ENCODE measurements at places on chromosomes 1 and 21. TPM values are rescaled to one million over a fixed set of nuclear protein-coding genes. Genes with fewer than 3 reads are reported as not detected.
A peak's percentile ranks its signal among the peaks of the same experiment; 100 is the strongest.

C1orf210 gene
- 4.2 TPM for total RNA-seq

DNA sequence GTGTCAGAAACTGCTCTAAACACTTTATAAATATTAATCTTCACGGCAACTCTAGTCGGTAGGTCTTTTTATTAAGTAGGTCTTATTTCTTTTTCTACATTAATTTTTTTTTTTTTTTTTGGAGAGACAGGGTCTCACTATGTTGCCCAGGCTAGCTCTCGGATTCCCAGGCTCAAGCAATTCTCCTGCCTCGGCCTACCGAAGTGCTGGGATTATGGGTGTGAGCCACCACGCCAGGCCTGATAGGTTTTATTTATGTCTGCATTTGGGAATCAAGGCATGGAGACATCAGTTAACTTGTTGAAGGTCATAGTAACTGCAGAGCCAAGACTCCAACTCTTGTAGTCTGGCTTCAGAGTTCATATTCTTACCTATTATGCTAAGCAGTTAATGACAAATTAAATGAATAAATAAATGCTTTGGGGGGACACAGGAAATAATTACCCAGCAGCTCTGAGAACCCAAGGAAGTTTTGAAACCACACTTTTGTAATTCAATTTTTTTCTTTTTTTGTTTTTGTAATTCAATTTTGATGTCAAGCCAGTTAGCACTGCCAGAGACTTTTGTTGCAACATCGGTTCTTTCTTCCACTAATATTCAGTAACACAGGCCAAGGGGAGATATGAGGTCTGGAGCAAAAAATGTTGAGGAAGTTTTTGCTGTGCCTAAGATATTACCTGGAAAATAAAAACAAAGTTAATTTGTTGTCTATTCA lies 9.4 kb upstream of the UAP1 start:
- no peak for DNase-seq
- no peak overlapping the region for H3K4me3 ChIP-seq
- H3K4me1 ChIP-seq = no peaks in the 10 kb centered on the region
- no peaks in the 10 kb centered on the region for H3K36me3 ChIP-seq
- no peaks in the 10 kb centered on the region for H3K27me3 ChIP-seq

GRCh38 chr21:37805266-37805665 lies 111.0 kb downstream of the KCNJ6 start:
- peaks cover 10% of the 10 kb centered on the region for H3K4me1 ChIP-seq
- peaks cover 7% of the 10 kb centered on the region for H3K27me3 ChIP-seq
- H3K4me3 ChIP-seq = no peak overlapping the region
- no peaks in the 10 kb centered on the region for H3K36me3 ChIP-seq
- no peak for DNase-seq
- H3K27ac ChIP-seq = no peak overlapping the region

- H3K4me3 ChIP-seq = no peak overlapping the region
- DNase-seq = peak; percentile 33
- peak overlapping the region; percentile 21 for H3K27ac ChIP-seq
- H3K4me1 ChIP-seq = peaks cover 32% of the 10 kb centered on the region
Observed at GRCh38 chr21:45976701-45977311, 4.8 kb upstream of the COL6A1 start.

ARTN gene
- total RNA-seq = 1.6 TPM

- H3K27me3 ChIP-seq = peaks cover 64% of the 10 kb centered on the region
- H3K4me1 ChIP-seq = peaks cover 18% of the 10 kb centered on the region
- H3K4me3 ChIP-seq = no peak overlapping the region
- no peak for DNase-seq
- no peaks in the 10 kb centered on the region for H3K36me3 ChIP-seq
- H3K27ac ChIP-seq = no peak overlapping the region
Observed at GRCh38 chr1:177185209-177185608, 14.5 kb downstream of the BRINP2 start.

GRCh38 chr1:36565576-36566501 lies 83.1 kb upstream of the CSF3R start:
- no peak overlapping the region for H3K4me3 ChIP-seq
- no peak overlapping the region for H3K27ac ChIP-seq
- DNase-seq = no peak
- no peaks in the 10 kb centered on the region for H3K4me1 ChIP-seq
- peaks cover 38% of the 10 kb centered on the region for H3K27me3 ChIP-seq

SAMD11 gene
- total RNA-seq = 313 TPM

- no peak for DNase-seq
- no peak overlapping the region for H3K27ac ChIP-seq
- no peak overlapping the region for H3K4me3 ChIP-seq
- H3K4me1 ChIP-seq = peaks cover 3% of the 10 kb centered on the region
Observed at GRCh38 chr1:46041974-46042373, 90.5 kb downstream of the PIK3R3 start.

DNA sequence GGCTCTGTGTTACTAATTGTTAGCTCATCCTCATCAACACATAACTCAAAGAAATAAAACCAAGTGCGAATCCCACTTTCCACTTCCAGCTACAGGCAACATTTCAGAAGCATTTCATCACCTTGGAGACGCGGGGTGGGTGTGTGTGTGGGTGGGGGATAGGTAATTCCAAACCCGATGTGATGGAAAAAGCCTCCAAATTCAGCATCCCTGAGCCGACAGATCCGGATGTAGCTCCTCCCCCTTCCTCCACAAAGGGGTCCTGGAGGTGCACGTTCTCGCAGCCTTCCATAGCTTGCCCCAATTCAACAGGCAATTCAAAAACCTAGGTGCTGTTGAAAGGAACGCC lies 486 bp downstream of the HSPA13 start:
- H3K4me3 ChIP-seq = peak overlapping the region; percentile 99
- DNase-seq = no peak
- no peaks in the 10 kb centered on the region for H3K27me3 ChIP-seq
- peak overlapping the region; percentile 99 for H3K27ac ChIP-seq
- peaks cover 12% of the 10 kb centered on the region for H3K36me3 ChIP-seq

- H3K36me3 ChIP-seq = no peaks in the 10 kb centered on the region
- DNase-seq = no peak
- H3K4me3 ChIP-seq = no peak overlapping the region
- H3K4me1 ChIP-seq = peaks cover 24% of the 10 kb centered on the region
Observed at GRCh38 chr1:184215274-184215925, 163.9 kb downstream of the TSEN15 start.

SPATA45 gene
- not detected for total RNA-seq

GRCh38 chr21:31287201-31287600 lies 56.9 kb downstream of the TIAM1 start:
- H3K4me3 ChIP-seq = no peak overlapping the region
- DNase-seq = no peak
- H3K27me3 ChIP-seq = no peaks in the 10 kb centered on the region
- no peak overlapping the region for H3K27ac ChIP-seq

RNU1-3 gene
- total RNA-seq = 3,937 TPM

DNA sequence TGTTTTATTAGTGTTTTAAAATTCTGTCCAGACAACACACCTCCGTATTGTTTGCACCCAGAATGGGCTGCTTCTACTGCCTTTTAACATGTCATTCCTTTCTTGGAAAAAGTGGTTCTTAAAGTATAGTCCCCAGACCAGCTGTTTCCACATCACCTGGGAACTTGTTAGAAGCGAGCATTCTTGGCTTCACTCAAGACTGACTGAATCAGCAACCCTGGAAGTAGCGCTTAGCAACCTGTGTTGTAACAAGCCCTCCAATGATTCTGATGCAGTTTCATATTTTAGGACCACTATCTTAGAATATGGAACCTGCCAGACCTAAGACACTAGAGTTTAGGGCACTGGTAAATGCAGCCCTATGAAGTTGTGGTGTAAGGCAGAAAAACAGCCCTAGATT lies 6.0 kb upstream of the PPIE start:
- DNase-seq = no peak
- H3K4me1 ChIP-seq = peaks cover 2% of the 10 kb centered on the region
- no peaks in the 10 kb centered on the region for H3K36me3 ChIP-seq
- no peak overlapping the region for H3K27ac ChIP-seq
- peaks cover 96% of the 10 kb centered on the region for H3K27me3 ChIP-seq

DNA sequence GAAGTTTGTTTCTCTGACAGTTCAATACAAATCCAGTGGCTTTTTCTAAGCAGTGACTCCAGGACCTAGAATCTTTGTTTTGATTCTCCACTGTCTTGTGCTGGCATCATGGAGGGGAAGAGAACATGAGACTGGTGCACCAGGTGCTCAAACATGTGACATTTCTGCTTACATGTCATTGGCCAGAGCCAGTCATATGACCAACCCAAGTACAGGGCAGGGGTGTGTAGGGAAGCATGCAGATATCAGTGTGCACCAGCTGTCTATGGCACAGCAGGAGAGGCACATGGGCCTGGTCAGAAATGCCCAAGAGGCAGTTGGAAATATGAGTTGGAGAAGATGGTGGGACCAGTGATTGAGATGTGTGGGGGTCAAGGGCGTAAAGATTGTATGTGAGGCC lies 297.0 kb downstream of the HHAT start:
- no peak overlapping the region for H3K4me3 ChIP-seq
- peaks cover 5% of the 10 kb centered on the region for H3K4me1 ChIP-seq
- no peaks in the 10 kb centered on the region for H3K36me3 ChIP-seq
- no peak overlapping the region for H3K27ac ChIP-seq
- no peaks in the 10 kb centered on the region for H3K27me3 ChIP-seq
- no peak for DNase-seq

CD5L gene
- not detected for total RNA-seq

GRCh38 chr1:12249181-12249580 lies 19.4 kb downstream of the VPS13D start:
- H3K4me3 ChIP-seq = no peak overlapping the region
- peaks cover 6% of the 10 kb centered on the region for H3K4me1 ChIP-seq
- DNase-seq = no peak
- H3K36me3 ChIP-seq = peaks cover 53% of the 10 kb centered on the region

- no peak for DNase-seq
- no peaks in the 10 kb centered on the region for H3K4me1 ChIP-seq
- peaks cover 3% of the 10 kb centered on the region for H3K27me3 ChIP-seq
- no peak overlapping the region for H3K27ac ChIP-seq
- H3K36me3 ChIP-seq = peaks cover 2% of the 10 kb centered on the region
Observed at GRCh38 chr1:226624526-226624925, 76.0 kb downstream of the STUM start.

DNA sequence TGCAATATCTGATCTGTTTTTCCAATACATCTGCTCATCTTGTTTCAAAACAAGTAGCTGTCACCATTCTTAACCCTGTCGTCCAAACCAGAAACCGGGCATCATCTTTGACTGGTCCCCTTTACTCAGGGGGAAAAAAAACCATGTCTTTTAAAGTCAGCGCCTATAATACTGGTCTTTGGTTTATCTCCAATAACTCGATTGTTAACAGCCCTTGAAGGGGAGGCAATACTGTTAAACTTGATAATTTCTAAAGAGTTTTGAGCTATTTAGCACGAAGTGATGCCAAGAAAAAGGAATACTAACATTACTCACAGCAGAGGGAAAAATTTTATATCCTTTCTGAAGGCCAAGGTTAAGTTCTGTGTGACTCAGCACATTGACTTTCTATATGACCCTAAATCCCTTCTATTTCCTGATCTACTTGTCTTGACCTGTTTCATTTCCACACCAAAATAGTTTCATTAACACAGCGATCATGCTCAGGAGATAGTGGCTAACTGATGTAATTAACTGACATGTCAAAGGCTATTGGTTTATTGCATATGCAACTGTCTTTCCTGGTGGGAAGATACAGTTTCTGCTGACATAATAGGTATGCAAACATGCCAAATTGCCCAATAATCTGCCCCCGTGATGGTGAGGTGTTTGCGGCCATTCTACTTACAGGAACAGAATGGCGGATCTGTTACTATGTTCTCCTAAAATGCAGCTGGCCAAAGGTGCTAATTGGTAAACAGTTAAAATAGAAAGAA lies 59.1 kb downstream of the NFIA start:
- no peak for DNase-seq
- peaks cover 60% of the 10 kb centered on the region for H3K4me1 ChIP-seq
- no peaks in the 10 kb centered on the region for H3K27me3 ChIP-seq
- peaks cover 12% of the 10 kb centered on the region for H3K36me3 ChIP-seq
- peak overlapping the region; percentile 63 for H3K27ac ChIP-seq
- no peak overlapping the region for H3K4me3 ChIP-seq

- no peak overlapping the region for H3K27ac ChIP-seq
- H3K4me3 ChIP-seq = no peak overlapping the region
- DNase-seq = no peak
Observed at GRCh38 chr1:86389307-86389706, 6.8 kb downstream of the ODF2L start.

DNA sequence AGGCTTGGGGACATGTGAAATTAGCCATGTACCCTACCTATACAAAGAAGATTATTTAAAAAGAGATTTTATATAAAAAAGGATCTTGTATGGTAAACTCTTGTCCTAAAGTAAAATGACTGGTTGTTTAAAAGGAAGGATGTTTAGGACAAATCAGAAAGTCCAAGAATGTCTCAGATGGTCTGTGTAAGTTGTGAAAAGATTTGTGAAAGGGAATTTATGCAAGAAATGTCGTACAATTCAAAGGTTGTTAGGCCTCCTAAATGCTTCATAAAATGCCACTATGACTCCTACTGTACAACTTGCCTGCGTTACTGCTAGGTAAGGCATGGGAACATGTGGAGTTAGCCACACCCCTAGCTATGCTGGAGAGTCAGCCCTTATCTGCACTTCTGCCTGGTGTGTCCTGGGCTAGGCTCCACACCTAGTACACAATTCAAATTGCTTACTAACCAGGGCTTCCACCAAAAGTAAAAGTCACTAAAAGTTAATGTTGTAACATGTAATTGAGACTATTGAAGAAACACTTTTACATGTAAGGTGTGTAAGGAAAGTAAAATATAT lies 19.7 kb downstream of the PRDX6 start:
- no peak overlapping the region for H3K4me3 ChIP-seq
- H3K36me3 ChIP-seq = no peaks in the 10 kb centered on the region
- no peak overlapping the region for H3K27ac ChIP-seq
- H3K4me1 ChIP-seq = no peaks in the 10 kb centered on the region

DNA sequence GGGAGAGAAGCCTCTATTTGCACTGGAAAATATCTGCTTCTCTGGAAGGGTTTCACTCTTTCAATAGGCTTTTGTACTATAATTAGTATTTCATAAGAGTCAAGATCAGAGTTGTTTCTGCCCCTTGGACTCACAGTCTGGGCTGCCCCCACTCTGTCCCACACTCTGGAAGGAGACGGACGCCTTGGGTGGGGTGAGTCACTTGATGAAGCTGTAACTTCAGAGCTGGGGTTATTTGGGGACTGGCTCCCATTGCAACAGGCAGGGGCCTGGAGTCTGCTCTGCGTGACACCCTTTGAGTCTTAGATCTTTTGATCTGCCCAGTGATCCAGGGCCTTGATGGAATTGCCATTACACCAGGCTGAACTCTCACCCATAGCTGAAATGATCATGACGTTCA lies 4.0 kb upstream of the KCNA10 start:
- no peaks in the 10 kb centered on the region for H3K36me3 ChIP-seq
- no peak overlapping the region for H3K27ac ChIP-seq
- no peak for DNase-seq
- peaks cover 77% of the 10 kb centered on the region for H3K27me3 ChIP-seq
- no peak overlapping the region for H3K4me3 ChIP-seq

GRCh38 chr21:22280851-22281250 lies 1282.6 kb downstream of the NCAM2 start:
- peak overlapping the region; percentile 11 for H3K27ac ChIP-seq
- no peak overlapping the region for H3K4me3 ChIP-seq
- no peak for DNase-seq
- H3K4me1 ChIP-seq = peaks cover 28% of the 10 kb centered on the region
- H3K27me3 ChIP-seq = no peaks in the 10 kb centered on the region
- peaks cover 7% of the 10 kb centered on the region for H3K36me3 ChIP-seq

GRCh38 chr1:214310777-214311690 lies 30.1 kb downstream of the SMYD2 start:
- no peak overlapping the region for H3K4me3 ChIP-seq
- H3K27ac ChIP-seq = no peak overlapping the region
- peaks cover 5% of the 10 kb centered on the region for H3K36me3 ChIP-seq
- H3K27me3 ChIP-seq = no peaks in the 10 kb centered on the region
